ENCODE measurements at places on chromosomes 16 and 17.

DNA sequence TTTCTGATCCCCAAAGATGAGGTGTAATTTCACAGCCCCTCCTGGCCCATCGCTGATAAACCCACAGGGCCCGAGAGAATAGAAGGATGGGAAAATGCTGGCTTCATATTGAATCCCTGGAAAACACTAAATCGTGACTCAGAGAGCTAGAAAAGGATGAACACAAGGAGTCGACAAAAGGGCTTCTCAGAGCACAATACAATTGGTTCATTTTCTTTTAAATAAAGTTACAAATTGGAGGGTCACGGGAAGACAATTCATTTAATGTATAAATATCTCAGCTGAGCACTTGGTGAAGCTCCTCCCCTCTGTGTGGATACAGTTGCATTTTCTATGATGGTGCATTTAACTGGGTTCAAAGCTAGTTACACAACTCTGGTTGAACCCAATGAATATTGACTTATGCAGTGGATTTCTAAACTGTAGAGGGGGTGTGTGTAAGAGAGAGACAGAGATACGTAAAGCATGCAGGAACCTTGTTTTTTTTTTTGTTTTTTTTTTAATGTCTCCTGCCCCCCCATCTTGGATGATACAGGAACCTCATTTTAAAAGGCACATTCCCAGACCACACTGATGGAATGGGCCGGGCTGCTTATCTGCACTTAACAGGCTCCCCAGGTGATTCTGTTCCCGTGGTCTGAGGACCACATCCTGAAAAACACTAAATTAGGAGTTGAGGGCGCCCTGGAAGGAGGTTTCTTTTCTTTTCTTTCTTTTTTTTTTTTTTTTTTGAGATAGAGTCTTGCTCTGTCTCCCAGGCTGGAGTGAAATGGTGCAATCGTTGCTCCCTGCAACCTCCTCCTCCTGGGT, 14.1 kb downstream of the TTYH2 start:
- DNase-seq: no peak

GRCh38 chr17:57136355-57136754, 51.3 kb downstream of the AKAP1 start:
- DNase-seq: no peak

DNA sequence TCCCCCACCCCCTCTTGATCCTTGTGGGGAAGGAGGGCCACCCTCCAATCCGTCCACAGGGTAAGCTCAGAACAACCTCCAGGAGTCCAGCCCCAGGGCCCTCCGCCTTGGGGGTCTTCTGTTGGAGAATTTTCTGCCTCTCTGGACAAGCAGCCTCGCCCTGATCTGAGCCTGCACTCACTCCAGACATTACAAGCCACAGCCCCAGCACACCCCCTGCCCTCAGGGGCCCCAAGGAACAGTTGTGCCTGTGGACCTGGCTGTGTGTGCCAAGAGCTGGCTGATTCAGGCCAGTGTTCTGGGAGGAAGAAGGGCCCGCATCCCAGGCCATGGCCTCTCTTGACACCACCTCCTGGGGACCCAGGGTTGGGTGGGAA, 477 bp upstream of the ARHGAP27 start:
- DNase-seq: no peak

- no peak for DNase-seq
Measured at GRCh38 chr16:10852948-10853347, 24.1 kb upstream of the CIITA start.

- DNase-seq: no peak
Measured at GRCh38 chr16:48182979-48183537, 27.3 kb upstream of the ABCC12 start.

DNA sequence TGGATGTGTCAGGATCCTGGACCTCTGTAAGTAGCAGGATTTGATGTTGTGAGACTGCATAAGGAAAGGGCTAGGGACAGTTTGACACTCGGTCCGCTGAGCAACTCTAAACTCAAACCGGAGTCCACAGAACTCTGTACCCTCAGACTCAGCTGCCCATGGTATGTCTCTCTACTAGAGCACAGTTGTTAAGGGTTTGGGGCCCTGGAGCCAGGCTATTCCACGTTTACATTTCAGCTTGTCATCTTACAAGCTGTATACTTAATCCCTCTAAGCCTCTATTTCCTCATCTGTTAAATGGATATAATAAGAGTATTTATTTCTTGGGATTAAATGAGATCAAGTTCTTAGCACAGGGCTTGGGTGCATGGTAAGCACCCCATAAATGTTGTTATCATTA, 27.9 kb downstream of the HOXB1 start:
- no peak for DNase-seq

DNA sequence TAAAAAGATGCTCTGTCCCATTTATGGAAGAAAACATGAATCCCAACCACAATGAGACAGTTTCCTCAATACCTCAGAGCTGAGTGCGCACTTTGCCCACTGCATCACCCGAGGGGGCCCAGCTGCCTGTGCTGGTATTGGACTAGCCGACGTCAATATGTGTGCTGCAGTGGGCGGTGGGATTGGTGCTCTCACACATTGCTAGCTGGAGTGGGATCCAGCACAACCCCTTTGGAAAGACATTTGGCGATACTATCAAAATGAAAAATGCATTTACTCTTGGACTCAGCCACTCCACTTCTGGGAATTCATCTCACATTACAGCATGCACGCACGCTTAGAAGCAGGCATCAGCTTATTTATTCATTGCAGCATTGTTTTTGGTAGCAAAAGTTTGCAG, 289.2 kb upstream of the FOXF1 start:
- peak; percentile 78 for DNase-seq

DNA sequence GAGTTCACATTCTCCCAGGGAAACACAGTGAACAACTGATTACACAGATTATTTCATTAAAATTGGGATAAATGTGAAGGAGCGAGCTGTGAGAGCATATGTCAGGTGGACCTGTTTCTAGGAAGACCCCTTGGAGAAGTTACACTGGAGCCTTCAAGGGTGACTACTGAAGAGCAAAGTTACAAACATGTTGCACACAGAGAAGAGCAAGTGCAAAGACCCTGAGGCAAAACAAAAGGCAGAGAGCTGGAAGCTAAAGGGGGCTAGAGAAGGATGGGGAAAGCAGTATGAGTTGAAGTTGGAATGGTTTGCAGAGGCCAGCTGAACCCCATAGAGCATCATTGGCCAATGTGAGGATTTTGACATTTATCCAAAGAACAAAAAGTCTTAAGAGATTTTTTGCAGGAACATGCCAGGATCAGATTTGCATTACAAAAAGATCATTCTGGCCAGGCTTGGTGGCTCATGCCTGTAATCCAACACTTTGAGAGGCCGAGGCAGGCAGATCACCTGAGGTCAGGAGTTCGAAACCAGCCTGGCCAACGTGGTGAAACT, 14.1 kb downstream of the PDZD9 start:
- DNase-seq: no peak

DNA sequence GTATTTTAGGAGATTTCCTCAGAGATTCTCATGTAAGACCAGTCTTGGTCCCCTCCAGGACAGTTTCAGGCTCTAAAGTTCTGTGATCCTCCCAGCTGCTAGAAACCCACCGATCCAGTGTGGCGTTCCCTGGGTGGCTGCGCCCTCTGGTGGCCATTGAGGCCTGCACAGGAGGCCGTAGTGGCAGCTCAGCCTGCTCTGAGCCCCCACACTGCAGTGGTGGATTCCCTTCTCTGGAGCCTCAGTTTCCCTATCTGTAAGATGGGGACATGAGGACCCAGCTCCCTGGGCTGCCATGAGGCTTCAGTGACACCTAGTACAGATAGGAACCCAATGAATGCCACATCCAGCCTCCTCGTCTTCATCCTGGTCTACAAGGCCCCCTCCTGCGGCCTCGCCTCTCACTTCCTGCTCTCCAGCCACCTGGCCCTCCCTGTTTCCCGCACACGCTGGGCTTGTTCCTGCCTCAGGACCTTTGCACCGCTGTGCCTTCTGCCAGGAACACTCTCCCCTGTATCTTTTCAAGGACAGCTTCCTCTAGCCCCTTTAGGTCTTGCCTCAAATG, 16.5 kb downstream of the CCDC102A start:
- DNase-seq: peak; percentile 59

DNA sequence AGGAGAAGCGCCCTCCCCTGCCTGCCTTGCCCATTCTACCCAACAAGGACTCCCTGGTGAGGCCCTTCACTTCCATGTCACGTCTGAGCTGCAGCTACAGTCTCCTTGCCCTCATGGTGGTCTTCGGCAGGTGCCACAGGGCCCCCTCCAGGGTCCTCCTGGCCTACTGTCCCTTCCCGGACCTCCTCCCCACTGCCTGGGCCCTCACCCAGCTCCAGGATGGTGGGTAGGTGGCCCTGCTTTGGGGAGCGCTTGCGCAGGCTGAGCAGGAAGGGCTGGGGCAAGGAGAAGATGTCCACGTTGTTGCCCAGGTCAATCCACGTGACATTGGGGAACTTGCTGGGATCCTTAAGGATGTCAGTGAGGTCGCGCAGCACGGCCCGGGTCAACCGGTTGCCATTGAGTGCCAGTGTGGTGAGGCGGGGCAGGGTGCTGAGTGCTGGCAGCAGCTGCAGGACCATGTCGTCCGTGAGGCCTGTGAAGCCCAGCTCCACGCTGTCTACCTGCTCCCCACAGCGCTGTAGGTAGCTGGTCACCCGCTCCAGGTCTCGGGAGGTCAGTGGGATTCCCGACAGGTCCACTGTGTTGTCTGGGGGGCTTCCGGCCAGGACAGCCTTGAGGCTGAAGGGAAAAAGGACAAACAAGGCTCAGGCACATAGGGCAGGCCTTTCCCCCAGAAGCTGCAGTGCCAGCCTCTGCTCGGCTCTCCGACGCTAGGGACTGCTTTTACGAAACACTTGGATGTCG, 28.3 kb downstream of the TRPV2 start:
- DNase-seq: no peak

DNA sequence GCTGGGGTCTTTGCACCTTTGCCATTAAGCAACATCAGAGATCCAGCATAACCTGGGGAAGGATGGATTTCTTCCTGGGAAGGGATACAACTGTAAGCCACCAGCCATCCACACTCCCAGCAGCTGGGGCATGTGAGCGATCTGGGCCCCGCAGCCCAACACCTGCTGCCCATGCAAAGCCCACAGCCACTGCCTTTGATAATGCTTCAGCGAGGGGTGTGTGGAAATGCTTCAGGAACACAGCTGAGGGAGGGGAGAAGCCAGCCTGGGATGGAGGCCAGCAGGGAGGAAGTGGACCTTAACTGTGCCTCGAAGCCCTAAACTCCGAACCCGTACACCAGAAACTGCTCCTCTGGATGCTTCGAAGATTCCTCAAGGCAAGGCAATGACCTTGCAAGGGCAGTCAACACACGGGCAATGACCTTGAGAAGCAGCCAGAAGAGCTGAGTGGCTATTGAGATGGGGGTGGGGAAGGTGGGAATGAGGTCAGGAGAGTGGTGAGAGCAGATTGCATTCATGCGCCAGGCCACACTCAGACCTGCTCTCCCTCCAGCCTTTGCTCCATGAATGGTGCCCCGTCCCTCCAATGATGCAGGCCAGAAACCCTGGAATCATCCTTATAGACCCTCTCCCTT, 49.1 kb downstream of the KATNIP start:
- DNase-seq: no peak

DNA sequence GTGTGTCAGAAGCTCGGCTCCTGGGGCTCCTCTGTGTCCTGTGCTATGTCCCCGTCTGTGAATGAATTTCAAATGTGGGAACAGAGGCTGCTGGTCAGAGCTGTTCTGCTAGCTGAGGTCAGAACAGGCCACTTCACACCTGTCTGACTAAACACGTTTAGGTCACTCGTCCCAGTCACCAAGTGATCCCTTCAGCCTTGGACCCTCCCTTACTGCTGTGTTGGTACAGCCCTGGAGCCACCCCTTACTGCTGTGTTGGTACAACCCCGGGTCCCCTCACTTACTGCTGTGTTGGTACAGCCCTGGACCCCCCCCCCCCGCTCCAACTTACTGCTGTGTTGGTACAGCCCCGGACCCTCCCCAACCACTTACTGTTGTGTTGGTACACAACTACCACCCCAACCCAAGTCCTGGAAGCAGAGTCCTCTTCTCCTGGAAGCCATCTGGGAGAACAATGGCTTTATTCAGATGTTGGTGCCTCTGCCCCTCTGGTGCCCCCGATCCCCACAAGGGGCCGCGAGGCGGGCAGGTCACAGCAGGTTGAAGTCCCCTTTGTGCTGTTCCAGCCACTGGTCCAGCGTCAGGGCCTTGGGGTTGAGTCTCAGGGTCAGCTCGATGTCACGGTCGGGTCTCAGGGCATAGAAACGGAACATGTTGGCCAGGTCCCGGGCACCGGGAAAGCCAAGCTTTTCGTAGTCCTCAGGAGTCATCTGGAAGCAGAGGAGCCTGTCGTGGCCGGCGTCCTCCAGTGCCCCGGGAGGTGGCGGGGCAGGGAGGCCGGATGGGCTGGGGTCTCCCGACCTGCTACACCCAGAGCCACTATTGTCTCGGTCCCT, 13.0 kb downstream of the NMRAL1 start:
- no peak for DNase-seq
